Fibroblast of the conjunctiva (primary cell): ENCODE measurements at places on chromosomes 2 and 18.

DNA sequence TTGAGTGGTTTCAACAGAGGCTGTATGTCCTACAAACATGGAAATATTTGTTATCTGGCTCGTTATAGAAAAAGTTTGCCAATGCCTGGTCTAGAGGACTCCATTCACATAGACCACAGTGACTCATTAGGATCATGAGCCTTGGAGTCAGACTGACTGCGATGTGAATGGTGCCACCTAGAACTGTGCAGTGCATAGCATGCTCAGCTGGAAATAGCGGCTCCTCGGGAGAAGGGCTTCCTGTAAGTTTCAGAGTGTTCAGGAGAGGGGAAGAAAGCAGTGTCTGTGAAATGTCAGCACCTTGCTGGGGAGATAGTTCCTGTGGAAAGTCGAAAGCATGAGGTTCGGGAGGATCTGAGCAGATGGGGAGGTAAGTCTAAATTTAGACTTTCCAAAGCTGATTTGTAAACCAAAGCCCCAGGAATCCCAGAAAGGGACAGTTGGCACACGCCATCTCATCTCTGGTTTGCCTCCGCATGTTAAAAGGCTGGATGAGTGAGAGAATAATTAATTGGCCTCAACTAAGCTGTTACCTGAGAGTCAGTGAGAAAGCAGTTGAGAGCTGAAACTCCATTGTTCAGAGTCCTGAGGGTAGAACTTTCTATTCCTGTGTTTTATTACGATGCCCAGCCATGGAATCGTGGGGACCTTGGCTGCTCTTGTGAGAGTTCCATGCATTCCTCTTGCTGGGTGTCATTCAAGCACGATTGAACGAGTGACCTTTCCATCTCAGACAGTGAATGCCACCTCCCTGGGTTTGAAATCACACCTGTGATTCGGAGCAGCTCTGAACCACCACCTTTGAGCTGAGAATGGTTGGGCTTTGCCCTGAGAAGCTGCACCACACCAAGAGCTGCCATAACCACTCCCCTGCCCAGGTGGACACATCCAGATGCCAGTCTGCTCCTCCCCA is 99.5 kb downstream of the MAPK4 start:
- no peak for DNase-seq

- DNase-seq = no peak
Measured at GRCh38 chr2:83971547-83971946, 487.5 kb downstream of the SUCLG1 start.

GRCh38 chr2:584863-585823 is 92.1 kb downstream of the TMEM18 start:
- no peak for DNase-seq

DNA sequence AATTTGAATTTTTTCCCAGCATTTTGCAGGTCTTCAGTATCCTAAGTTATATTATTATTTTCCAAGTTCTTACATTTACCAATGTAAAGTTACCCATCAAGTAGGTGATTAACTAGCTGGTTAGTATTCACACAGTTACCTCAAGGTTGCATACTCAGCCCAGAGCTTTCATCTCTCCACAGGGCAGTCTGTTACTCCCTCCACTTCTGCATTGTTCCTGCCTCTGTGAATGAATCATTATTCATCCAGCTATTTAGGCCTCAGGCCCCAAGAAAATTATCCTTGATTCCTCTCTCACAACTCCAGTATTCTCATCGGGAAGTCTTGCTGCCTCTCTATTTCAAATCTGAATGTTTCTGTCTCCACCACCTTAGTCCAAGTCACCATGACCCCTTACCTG is 92.2 kb downstream of the SMC6 start:
- DNase-seq = no peak

- no peak for DNase-seq
Measured at GRCh38 chr2:17762451-17762850, 8.5 kb downstream of the GEN1 start.

GRCh38 chr2:226408141-226408540 is 391.5 kb downstream of the IRS1 start:
- no peak for DNase-seq

- no peak for DNase-seq
Measured at GRCh38 chr18:51686590-51686989, 489.1 kb upstream of the MEX3C start.

- peak; percentile 88 for DNase-seq
Measured at GRCh38 chr2:189327879-189328847, 113.1 kb upstream of the WDR75 start.
